ENCODE measurements at places on chromosomes 4 and X.

DNA sequence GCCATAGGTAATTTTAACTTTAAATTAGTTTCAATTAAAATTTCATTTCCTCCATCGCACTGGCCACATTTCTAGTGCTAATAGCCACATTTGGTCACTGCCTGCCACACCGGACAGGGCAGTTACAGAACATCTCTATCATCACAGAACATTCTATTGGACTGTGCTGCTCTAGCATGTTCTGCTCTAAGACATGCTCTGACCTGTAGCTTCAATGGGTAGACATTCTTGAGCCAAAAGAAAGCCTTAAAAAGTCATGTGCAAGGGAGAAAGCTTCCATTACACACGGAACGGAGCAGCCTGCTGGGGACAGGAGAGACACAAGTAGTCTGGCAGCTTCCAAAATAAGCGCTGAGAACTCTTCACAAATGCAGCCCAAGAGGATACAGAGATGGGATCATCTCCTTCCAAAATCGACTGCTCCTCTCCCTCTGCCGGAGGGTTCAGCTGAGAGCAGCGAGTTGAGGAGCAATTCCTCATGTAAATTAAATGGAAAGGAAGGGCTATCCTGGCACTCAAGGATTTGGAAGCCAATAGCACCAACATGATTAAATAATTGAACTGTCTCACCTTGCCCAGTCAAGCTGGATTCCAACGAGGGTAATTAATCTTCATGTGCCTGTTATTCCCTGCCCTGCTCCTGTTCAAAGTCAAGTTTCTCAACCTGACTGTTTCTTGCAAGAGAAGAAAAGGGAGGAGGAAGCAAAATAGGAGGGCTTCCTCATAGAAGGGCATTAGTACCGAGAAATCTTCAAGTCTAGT lies 336.4 kb upstream of the NOCT start:
- DNase-seq: no peak

DNA sequence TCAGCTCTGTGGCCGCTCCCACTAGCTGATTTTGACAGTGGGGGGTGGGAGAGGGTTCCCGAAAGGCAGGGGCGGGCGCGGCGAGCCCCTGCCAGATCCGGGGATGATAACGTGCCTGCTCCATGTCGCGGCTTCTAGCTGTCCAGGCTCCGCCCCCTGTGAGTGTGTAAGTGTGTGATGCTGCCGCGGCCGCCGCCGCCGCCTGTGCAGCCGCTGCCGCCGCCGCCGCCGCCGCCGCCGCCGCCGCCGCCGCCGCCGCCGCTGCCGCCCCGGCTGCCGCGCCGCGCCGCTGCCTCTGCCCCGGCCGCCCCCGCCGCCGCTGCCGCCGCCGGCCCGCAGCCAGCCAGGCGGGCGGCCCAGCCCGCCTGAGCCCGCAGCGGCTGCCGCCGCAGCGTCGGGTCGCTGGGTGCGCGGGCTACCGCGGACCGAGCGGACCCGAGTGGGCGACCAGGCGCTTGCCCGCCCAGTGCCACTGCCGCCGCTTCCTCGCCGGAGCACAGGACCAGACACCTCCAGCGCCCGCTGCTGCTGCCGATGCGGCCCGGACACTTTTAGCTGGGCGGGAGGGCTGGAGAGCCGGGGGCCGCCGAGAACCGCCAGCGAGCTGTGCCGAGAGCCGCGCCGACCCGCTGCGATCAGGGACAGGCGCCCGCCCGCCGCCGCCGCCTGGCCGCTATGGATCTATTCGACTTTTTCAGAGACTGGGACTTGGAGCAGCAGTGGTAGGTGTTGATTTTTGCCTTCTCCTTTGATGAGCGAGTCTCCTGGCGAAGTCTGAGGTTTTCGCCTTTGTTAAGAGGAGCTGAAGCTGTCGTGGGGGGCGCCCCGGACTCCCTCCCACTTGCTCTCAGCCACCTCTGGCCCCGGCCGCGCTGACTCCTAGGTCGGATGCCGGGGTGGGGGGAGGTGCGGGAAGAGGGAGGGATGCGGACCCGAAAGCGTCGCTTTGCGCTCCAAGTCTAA lies at the start of gene AFF2:
Gene AFF2, plus strand, starts transcription at position 195 of the 963 bp plus-strand sequence. Its CDS starts 481 bp downstream, at position 676.
- peak; percentile 45 for DNase-seq

DNA sequence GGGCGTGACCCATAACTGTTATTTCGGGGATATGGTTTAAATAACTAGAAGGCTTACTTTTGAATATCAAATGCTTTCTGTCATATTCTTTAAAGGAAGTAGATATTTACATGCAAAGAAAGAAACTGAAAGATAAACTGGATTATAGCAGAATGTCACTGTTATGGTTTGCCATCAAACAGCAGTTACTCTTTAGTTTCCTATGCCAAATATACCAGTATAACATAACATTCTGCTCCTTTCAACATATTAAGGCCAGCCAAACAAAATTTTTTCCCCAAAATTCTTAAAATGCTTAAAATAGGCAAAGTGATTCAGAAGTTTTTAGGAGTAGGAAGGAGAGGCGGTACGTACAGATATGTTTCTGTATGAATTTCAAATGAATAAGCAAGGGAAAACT lies 27.0 kb downstream of the KDM6A start:
- no peak for DNase-seq

DNA sequence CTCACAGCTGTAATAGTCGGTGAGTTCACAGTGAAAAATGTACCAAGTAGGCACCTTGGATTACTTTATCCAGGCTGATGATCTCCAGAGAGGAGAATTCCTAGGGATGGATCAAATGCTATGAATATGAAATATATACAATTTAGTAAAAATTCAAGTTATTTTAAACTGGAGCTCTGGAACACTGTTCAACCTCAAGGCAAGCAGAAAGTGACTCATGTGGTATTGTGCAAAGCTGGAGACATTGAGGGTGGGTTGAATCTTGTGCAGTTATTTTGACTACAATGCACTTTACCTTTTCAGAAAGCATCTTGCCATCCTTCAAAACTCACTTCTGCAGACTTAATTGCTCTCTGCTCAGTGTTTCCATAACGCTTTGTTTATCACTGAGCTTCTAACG lies 43.4 kb downstream of the OSTC start:
- no peak for DNase-seq

GRCh38 chr4:6665320-6665654 lies 24.8 kb downstream of the MRFAP1 start:
- DNase-seq: no peak

GRCh38 chr4:86223472-86223871 lies 136.4 kb downstream of the MAPK10 start:
- no peak for DNase-seq

DNA sequence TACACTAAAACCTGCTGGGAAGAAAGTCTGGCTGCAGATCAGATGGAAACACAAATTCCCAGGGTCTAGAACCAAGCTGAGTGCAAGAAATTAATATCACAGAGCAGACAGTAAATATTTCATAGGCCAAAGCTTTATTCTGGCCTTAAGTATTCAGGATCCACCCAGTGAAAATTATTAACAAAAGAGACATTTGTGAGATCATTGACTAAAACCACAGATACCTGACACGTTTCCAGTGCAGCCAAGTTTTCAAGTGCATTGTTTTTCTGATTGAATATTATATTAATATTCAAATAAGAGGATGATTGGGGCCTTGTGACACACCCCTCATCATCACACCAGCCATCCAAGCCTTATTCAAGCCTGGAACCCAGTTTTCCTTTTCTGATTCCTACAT lies 10.3 kb downstream of the ELOVL6 start:
- no peak for DNase-seq

DNA sequence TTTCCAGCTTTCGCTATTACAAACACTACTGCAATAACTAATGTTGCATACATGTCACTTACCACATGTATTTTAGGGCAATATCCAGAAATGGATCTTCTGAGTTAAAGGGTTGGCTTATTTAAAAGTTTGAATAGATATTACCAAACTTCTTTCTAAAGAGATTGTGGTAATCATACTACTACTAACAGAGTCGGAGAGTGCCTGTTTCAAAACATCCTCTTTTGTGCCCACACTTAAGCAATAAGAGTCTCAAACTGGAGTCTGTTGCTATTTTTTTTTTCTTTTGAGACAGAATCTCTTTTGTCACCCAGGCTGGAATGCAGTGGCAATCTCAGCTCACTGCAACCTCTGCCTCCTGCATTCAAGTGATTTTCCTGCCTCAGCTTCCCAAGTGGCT lies 35.8 kb downstream of the FGFBP1 start:
- DNase-seq: no peak

- no peak for DNase-seq
Measured at GRCh38 chr4:83261307-83261706, 23.3 kb downstream of the COQ2 start.

- DNase-seq: no peak
Measured at GRCh38 chr4:140679576-140679975, 76.6 kb downstream of the TBC1D9 start.

- no peak for DNase-seq
Measured at GRCh38 chr4:113040793-113041192, 8.7 kb upstream of the ANK2 start.

DNA sequence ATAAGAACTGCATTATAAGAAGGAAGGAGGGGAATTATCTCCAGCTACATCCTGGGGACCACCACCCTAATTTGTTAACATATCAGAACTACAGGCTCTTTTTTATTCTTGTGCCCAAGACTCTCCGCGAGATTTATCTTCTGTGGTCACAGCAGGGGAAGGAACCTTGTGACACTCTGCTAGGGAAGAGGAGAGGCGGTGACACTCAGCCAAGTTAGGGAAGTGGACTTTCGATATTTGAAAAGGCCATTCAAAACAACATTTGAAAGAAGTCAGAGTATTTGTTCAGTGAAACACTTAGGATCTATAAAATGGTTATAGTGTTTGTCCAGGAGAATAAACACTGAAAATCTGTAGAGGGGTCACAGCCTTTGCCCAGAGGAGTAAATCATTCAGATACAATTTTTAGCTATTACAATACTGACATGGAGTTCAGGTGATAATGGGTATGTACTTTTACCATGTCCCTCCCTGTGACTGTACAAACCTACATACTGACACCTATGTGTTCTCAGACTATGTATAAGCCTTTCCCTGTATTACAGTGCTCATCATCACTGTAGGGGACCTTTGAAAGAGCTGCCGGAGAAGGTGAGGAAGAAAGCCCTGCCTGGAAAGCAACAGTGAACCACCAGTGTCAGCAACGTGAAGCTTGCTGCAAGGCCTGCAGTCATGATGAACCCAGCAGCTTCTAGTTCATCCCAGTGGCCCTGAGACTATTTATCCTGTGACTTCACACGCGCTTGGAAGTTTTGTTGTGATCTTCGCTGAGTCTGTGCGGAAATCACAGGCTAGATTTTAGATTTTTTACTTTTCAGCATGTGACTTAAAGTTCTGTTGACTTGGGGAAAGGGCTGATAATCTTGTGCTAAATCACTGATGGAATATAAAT lies 8.5 kb upstream of the PTTG2 start:
- no peak for DNase-seq

GRCh38 chrX:152958524-152959465 lies 35.1 kb downstream of the PNMA5 start:
- peak; percentile 94 for DNase-seq

DNA sequence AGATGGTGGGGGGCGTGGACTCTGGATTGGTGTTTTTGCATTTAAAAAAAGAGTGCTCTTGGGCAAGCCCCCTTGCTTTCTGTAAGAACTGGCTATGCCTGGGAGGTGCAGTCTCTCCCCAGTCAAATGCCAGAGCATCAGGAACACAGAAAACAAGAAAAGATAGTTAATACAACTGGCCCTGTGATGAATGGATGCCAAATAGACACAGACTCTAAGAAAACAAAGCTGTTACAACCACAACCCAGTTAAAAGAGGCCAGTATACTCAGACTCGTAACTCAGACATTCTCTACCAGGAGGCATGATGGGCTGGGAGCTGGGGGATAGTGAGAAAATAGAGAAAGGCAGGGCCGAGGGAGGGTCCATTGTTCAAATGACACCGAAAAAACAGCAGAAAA lies 32.5 kb upstream of the C1QTNF7 start:
- no peak for DNase-seq

GRCh38 chr4:10721616-10722015 lies 37.0 kb upstream of the CLNK start:
- no peak for DNase-seq

- no peak for DNase-seq
Measured at GRCh38 chr4:169068423-169068822, 58.4 kb upstream of the CBR4 start.

DNA sequence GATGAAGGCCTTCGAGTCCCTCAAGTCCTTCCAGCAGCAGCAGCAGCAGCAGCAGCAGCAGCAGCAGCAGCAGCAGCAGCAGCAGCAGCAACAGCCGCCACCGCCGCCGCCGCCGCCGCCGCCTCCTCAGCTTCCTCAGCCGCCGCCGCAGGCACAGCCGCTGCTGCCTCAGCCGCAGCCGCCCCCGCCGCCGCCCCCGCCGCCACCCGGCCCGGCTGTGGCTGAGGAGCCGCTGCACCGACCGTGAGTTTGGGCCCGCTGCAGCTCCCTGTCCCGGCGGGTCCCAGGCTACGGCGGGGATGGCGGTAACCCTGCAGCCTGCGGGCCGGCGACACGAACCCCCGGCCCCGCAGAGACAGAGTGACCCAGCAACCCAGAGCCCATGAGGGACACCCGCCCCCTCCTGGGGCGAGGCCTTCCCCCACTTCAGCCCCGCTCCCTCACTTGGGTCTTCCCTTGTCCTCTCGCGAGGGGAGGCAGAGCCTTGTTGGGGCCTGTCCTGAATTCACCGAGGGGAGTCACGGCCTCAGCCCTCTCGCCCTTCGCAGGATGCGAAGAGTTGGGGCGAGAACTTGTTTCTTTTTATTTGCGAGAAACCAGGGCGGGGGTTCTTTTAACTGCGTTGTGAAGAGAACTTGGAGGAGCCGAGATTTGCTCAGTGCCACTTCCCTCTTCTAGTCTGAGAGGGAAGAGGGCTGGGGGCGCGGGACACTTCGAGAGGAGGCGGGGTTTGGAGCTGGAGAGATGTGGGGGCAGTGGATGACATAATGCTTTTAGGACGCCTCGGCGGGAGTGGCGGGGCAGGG lies 568 bp downstream of the HTT start:
- peak; percentile 53 for DNase-seq

- peak; percentile 2 for DNase-seq
Measured at GRCh38 chrX:80578517-80579105, 158.4 kb downstream of the TENT5D start.

- DNase-seq: no peak
Measured at GRCh38 chr4:85783483-85783882, 308.5 kb downstream of the ARHGAP24 start.

- DNase-seq: no peak
Measured at GRCh38 chrX:14776901-14777300, 96.0 kb downstream of the FANCB start.

- no peak for DNase-seq
Measured at GRCh38 chr4:94540476-94540875, 88.7 kb downstream of the PDLIM5 start.

GRCh38 chrX:13661735-13662288 lies 8.9 kb downstream of the TCEANC start:
- no peak for DNase-seq

- no peak for DNase-seq
Measured at GRCh38 chr4:119010909-119011606, 122.4 kb downstream of the SYNPO2 start.

GRCh38 chr4:39335566-39335965 lies 30.6 kb downstream of the RFC1 start:
- no peak for DNase-seq

- peak; percentile 35 for DNase-seq
Measured at GRCh38 chr4:13541720-13542576, 2.4 kb downstream of the NKX3-2 start.
